ENCODE measurements at places on chromosomes 5 and 9.

DNA sequence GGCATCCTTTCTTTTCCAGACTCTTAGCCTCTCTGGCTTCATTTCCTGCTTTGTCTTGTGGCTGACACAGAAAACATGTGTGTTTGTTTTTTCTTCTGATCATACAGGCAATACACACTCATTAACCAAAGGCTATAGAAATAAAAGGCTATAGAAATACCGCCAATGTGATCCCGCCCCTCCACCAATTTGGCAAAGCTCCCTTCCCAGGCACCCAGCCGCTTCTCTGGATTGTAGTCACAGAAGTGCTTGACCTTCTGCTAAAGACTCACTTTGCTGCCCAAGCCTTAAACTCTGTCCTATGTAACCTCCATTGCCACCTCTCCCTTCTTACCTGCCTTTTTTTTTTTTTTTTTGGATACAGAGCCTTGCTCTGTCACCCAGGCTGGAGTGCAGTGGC is 5.3 kb downstream of the TXNDC15 start:
- no peak for DNase-seq

- no peak for DNase-seq
Observed at GRCh38 chr5:146179696-146180095, 2.8 kb downstream of the LARS1 start.

GRCh38 chr5:4013106-4013898 is 417.7 kb downstream of the IRX1 start:
- DNase-seq = no peak

- DNase-seq = no peak
Observed at GRCh38 chr5:94423411-94423810, 195.0 kb downstream of the KIAA0825 start.

DNA sequence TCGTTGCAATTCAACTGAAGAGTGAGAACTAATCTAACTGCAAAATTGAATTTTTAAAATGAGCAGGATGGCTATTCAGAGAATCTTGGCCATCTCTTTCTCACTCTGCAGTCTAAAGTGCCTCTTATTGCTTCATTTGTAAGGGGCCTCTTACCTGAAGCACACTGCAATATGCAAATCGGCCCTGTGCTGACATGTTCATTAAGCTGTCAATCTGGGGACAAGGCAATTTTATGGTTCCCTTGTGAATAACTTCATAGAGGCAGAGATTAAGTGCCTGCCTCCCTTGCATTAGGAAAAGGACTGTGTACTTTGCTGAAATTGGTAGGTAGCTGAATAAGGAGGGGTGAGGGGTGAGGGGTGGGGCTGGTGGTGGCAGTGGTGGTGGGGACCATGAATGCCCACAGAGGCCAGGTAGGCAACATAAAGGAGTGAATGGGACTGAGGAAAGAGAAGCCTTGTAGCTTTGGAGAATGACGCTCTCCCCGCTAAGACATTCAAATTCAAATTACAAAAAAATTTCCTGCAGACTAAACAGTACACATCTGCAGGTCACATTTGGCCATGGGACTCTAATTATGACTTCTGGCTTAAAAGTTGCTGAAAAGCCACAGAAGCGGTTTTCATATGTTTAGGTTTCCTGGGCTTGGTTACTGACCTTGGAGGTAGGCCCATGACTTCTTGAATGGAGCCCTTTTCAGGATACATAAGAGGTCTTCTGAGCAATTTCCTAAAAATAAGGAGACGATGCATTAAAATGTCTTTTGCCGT is 25.0 kb downstream of the TNFSF8 start:
- no peak for DNase-seq

GRCh38 chr5:74903165-74903787 is 37.1 kb upstream of the FAM169A start:
- DNase-seq = no peak

GRCh38 chr5:148913985-148914431 is 87.6 kb downstream of the ADRB2 start:
- no peak for DNase-seq
